Activated CD8-positive, alpha-beta memory T cell treated with anti-CD3 and anti-CD28 coated beads, Interleukin-2, amount 50 U/mL, for 48 hours (primary cell): ENCODE measurements at places on chromosomes 5 and 9.

DNA sequence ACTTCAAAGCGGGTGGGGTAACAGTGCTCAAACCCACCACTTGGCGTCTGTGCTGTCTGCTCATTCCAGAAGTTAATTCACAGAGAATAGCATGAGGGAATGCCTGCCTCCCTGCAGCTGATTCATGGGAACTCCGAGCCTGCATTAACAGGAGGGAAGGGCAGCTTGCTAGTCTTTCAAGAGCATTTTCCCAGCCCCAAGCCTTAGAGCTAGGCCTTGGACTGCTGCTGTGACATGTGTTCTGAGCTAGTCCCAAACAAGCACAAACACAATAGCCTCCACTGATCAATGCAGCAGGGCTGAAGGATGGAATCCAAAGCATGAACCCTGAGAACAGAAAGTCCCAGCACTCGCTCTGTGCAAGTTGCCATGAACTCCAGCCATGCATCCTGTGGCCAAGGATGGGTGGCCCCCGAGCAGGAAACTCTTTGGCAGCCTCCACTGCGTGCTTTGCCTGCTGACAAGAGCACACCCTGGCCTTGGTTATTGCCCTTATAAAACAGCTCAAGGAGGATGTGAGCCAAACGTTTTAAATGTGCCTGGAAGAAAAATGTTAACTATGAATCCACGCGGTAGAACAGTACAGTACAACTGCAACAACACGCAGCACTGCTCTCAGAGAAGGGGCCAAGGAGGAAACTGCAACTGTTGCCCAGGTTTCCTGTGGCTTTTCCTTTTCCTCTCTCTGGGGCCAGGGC lies 653.1 kb upstream of the KLF4 start:
- no peak for DNase-seq

- DNase-seq, result no peak
These were observed 55.8 kb downstream of the NSG2 start for GRCh38 chr5:174101195-174101730.

- no peak for DNase-seq
These were observed 16.0 kb upstream of the SLC25A51 start for GRCh38 chr9:37919956-37920335.

GRCh38 chr9:91557327-91557726 lies 133.7 kb upstream of the NFIL3 start:
- DNase-seq, result no peak

GRCh38 chr5:53568401-53568800 lies 8.0 kb downstream of the NDUFS4 start:
- no peak for DNase-seq

DNA sequence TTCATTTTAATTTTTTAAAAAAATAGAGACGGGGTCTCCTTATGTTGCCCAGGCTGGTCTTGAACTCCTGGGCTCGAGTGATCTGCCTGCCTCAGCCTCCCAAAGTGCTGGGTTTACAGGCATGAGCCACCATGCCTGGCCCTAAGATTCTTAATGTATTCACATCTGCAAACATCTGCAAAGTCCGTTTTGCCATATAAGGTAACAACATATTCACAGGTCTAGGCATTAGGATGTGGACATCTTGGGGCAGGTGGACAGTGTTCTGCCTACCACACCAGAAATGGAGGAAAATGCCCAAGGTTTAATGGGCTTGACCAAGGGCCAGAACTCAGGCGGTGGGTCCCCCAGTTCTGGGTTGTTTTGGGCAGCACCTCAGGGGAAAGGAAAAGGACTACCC lies 41.6 kb upstream of the VDAC1 start:
- DNase-seq, result no peak
